ENCODE measurements at places on chromosomes 7 and 10. TPM values are rescaled to one million over a fixed set of nuclear protein-coding genes. Genes with fewer than 3 reads are reported as not detected.

DNA sequence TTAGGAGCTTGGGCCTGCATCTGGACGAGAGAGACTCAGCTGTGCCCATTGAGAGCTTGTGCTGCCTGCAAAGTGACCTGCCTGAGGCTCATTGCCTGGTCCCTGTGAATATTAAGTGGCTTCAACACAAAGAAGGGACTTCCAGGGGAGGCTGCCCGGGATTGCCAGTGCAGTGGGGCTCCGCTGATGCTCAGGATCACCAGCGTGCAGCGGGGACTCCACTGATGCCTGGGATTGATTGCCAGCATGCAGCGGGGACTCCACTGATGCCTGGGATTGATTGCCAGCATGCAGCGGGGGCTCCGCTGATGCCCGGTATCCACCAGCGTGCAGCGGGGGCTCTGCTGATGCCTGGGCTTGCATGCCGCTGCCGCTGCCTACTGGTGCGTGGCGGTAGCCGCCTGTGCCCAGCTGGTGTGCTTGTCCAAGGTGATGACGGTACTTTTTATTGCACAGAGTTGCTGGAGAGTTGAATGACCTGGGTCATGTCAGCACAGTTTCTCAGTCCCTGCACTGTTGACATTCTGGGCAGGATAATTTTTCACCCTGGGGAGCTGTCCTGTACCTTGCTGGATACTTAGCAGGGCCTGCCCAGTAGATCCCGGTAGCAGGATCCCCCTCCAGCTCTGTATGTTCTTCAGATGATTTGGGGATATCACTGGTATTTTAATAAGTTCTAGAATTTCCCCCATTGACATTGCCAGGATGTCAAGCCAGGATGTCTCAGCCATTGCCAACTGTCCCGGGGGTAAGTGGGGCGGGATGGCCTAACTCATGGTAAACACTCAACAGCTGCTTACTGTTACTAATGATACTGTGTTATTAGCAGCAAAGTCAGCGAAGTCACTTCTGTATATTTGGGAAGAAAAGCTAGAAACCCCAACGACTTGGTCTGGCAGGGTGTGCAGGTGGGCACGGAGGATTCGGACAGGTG is 13.0 kb downstream of the DOCK1 start:
- peak; percentile 75 for DNase-seq

- DNase-seq: no peak
Observed at GRCh38 chr7:111080495-111081105, 10.3 kb upstream of the LRRN3 start.

DNA sequence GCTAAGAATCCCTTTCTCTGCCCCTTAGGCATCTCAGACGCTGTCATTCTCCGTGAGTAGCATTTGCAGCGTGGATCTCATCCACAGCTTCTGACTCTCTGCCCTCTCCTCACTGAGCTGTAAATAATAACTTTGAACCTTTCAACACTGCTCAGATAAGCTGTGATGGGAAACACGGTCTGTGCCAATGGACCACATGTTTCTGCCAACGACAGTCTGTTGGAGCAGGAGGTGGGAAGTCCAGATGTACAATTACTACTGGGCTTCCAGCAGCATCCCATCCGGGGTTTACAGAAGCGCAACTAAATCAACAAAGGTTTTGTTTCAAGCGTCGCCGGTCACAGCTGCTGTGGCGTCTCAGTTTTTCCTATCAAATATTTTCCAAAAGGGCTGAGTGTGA is 1110.6 kb downstream of the TYW1 start:
- peak; percentile 80 for DNase-seq

Gene GPR22
- total RNA-seq: not detected

Gene CPXM2
- total RNA-seq: 7.8 TPM

Gene TCAF2
- 4.8 TPM for total RNA-seq
